ENCODE measurements at places on chromosomes 12 and 14.

GRCh38 chr14:71498212-71498611 lies 434.0 kb upstream of the RGS6 start:
- DNase-seq, result peak; percentile 47

DNA sequence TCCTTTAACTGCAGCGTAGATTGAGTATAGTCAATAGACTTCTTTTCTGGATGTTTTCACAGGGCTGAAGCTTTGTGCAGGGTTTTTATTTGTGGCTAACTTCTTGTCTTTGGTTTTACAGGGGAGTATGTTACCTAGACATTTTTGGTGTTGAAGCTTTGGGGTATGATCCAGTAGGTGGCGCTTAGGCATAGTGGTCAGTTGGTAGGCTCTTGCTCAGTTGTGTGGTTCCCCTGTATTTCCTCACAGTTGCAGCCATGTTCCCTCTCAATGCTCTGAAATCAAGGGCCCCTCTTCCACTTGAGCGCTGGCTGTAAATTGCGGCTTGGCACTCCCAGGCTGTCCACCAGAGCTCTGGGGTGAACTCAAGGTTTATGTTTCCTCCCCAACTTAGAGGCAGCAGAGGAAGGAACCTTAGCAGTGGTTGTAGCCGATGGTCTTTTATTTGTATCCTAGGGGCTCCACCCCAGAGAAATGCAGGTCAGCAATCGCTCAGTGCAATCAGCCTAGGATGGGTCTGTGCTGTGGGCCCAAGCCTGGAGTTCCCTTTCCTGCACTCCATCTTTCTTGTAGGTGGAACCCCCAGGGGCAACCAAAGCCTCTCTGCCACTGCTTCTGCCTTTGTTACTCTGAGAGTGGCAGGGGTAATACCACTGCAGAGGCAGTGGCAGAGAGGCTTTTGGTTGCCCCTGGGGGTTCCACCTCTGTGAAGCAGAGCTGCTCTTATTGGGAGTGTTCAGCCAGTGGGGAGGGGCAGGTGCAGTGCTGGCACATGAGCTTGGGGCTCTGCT lies 55.1 kb downstream of the CMAS start:
- DNase-seq, result peak; percentile 37

DNA sequence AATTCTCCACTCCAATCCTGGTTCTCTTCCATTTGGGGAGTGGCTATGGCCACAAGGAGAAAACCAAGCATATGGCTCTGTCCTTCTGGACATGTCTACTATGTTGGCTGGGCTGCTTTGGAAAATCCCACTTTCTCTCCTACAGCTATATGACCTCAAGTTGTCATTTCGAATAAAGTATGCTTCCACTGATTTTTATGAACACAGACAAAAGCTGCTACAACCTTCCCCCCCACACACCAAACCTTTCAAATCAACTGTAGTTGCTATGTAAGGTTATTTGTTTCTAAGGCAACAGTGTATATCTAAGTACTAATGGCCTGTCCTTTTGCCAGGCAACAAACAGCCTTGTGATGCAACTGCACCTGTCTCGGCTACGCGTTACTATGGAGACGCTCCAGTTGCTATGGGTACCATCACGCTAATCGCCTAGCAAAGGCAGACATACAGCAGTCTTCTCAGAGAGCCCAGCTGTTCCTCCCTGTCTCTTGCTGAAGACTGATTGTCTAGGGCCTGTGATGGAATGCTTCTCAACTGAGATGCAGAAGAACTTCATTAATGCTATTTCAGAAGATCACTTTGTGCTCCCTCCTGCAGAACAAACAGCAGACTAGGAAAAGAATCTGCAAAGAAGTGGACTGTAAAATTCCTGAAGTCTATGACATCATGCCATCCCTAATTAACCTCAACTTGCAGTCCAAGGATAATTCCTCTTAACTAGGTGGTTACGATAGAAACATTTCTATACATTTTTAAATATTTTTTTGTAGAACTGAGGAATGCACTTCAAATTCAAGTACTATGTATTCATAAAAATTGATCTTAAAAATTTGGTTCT lies 67.6 kb downstream of the FOXN3 start:
- peak; percentile 78 for DNase-seq

DNA sequence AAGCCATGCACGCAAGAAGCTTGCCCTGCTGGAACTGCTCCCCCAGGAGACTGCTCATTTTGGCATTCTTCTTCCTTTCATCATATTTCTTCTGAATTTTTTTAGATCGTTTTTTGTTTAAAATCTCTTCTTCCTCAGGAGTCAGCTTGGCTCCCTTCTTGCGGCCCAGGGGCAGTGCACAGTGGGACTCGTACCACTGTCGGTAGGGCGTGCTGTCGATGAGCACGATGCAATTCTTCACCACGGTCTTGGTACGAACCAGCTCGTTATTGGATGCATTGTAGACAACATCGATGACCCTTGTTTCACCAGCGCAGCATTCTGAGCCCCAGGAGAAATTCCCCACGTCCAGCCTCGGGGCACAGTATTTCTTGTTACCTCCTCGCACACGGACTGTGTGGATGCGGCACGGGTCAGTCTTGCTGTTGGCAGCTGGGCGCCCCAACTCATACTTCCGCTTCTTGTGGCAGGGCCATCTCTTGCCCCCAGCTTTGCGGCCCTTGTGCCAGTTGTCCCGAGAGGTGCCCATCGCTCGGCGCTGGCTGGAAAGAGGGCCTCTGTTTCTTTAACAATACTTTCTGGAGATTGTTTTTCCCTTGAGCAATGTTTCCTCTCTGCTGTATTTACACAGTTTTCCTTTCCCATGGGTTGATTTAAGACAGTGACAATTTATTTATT lies 452.4 kb downstream of the TMEM121 start:
- peak; percentile 66 for DNase-seq

DNA sequence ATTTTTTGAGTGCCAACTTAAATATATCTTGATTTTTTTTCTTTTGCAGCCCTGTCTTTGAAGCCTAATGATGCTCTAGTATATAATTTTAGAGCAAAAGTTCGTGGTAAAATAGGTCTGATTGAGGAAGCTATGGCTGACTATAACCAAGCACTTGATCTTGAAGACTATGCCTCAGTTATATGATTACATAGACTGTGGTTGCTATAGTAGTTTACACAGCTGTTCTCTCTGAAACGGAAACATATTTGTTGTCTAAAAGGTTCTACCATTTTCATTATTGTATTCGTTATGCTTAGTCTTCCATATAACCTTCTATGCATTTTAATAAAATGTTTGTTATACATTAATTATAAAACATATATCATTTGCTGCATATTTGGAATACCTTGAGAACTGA lies 246.7 kb downstream of the TTC6 start:
- DNase-seq, result no peak

GRCh38 chr12:48925304-48926011 lies at the start of gene FKBP11:
TSS of gene FKBP11 (minus strand) at chr12:48925492. CDS start at chr12:48925428, 64 bp downstream.
- peak; percentile 30 for DNase-seq

DNA sequence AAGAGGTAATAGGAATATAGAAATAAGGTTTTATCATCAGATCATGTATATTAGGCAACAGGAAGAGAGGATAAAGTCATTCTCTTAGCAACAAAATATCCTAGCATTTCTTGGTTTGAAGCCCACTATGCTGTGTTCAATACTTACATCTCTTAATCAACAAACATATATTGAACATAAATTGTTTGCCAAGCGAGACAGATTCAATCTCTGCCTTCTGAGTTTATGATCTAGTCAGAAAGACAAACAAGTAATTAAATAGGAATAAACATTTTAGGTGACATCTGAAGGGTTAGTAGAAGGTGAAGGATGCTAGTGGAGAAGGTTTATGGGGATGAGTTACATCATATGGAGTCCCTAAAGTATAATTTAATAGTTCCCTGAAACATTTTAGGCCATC lies 54.8 kb downstream of the PPHLN1 start:
- no peak for DNase-seq

DNA sequence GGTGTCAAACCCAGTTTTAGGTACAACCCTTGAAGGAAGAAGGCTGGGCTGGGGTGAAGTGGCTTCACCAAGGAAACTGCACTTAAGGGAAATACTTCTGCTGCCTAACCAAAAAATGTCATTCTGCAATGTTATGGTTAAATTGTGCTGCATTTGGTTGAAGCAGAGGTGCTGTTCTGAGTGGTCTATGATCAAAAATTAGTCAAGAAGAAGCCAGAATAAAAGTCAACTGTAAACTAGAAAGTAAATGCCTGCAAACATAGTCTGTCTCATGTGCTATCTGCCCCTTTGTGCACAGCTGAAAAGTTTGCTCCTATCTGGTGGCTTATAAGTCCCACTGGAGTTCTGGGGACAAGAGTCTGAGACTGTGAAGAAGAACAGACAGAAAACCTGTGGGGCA lies 158.8 kb downstream of the C12orf42 start:
- DNase-seq, result no peak

GRCh38 chr12:126905752-126906151 lies 1361.2 kb upstream of the TMEM132C start:
- DNase-seq, result no peak

DNA sequence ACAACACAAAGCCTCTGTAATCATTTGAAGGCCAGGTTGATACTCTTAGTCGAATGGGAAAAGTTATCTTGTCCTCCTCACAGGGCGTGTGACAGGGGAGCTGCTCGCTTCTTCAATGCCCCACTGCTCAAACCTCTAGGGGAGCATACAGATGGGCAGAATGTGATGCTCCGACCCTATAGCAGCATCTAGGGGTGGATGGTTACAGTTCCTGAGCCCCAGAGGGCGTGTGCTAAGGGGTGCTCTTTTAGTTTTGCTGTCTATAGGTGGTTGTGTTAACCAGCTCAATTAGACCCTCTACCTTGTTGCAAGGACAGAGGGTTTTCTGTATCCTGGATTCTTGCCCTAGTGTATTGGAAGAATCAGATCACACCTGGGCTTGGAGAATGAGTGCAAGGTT lies 47.8 kb downstream of the HSD17B6 start:
- DNase-seq, result no peak

DNA sequence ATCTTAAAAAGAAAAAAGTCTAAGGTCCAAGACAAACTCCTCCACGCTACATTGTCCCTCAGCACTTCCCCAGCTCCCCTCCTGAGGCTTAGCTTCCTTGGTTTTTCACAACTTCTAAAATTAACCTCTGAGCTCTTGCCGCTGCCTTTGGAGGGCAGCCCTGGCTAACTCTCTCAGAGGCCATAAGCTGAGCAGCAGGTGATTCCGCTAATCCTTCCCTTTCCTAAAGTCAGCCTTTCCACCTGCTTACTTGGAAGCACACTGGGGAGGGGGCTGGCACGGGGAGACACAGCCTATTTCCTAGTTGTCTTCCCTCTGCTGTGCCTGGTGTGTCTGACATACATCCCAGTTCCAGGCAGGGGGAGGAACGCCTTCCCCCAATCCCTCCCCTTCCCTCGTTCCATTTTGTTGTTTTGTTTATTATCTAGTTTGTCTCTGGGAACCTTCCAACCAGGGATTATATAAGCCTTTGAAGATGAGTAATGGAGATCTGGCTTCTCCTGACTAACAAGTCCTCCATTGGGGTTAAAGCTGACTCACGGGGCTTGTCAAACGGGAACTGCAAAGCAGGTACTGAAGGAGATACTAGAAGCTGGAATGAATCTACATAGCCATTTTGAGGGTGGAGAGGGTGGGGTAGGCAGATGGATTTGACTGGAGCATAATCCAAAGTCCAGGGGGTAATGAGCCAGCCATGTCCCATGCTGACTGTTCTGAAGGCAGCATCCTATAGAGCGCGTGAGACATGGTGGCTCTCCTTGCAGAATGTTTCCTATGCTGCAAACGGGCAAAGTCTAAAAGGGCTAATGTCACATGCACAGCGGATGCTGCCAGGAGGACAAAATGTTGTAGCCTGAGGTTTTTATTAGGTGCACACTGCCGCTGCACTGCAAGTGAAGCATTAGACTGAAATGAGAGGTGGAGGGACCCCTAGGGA lies 230.8 kb downstream of the FOXN3 start:
- DNase-seq, result peak; percentile 79

DNA sequence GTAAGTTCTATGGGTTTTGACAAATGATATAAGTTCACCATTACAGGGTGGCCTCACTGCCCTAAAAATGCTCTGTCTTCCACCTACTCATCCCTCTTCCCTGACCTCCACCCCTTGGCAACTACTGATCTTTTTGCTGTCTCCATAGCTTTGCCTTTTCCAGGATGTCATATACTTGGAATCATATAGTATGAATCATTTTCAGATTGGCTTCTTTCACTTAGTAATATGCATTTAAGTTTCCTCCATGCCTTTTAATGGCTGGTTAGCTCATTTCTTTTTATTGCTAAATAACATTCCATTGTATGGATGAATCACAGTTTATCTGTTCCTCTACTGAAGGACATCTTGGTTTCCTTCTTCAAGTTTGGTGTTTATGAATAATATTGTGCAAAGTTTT lies 14.0 kb upstream of the PEX5 start:
- DNase-seq, result no peak

DNA sequence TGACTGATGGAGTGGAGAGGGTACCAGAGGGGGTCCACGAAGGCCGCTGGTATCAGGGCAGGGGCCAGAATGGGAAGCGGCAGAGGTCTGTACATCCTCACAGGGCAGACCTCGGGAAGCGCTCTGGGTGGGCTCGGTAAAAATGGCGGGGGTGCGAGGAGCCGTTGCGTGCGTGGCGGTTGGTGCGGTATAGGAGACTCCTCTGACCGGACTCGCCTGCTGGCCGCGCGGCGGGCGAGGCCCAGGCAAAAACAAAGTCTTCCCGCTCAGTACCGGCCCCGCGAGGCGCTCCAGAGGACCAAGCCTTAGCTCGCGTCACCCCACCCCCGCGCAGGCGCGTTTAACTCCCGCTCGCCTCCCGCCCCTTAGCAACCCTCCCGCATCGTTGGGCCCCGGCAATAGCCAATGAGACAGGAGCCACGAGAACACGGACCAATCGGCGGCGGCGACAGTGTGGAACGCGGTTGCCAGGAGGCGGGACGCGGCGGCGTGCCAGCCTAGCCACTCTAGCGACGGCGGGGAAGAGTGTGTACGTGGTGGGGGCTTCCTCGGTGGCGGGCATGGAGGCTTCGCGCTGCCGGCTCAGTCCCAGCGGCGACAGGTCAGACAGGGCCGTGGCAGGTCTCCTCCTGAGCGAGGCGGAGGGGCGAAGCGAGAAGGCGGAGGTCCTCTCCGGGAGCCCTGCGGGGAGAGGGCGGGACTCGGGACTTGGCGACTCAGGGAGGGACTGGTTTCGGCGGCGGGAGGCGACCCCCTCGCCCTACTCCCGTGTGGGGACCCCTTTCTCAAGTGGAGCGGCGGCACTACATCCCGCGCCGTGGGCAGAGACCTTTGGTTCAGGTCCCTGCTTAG lies at the start of gene TULP3:
Gene TULP3 (plus strand): TSS at position 504 of the 852 bp plus-strand sequence. CDS start 57 bp downstream, at position 561.
- peak; percentile 99 for DNase-seq

GRCh38 chr12:3158851-3159465 lies 81.8 kb downstream of the TSPAN9 start:
- DNase-seq, result no peak

GRCh38 chr12:94648578-94648977 lies 1.8 kb downstream of the TMCC3 start:
- no peak for DNase-seq

DNA sequence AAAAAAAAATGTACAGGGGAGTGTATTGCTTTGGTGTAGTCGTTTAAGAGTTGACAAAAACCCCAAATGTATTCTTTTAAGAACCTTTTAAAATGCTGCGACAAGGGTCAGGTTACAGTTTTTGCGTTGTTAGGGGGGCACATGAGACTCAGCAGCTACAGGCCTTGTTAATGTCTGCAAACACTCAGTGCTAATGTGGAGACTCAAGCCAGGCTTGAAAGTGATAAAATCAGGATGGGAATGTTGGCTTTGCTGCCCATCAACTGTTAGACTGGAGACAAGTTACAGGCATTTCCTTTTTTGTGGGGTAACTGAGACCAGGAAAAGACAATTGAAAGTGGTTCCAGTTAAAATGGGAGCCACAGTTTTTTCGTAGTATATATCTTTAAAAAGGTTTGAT lies 84.8 kb downstream of the PRKCH start:
- peak; percentile 50 for DNase-seq

- no peak for DNase-seq
These were observed 83.6 kb downstream of the CCDC92 start for GRCh38 chr12:123888989-123889388.
